ENCODE measurements at places on chromosomes 11 and 22. TPM values are rescaled to one million over a fixed set of nuclear protein-coding genes. Genes with fewer than 3 reads are reported as not detected.
A peak's percentile ranks its signal among the peaks of the same experiment; 100 is the strongest.

GRCh38 chr11:69436041-69436982 is 45.2 kb upstream of the LINC01488 start:
- no peak overlapping the region for H3K4me3 ChIP-seq
- no peak overlapping the region for H3K27ac ChIP-seq
- no peaks in the 10 kb centered on the region for H3K36me3 ChIP-seq
- H3K4me1 ChIP-seq, result peaks cover 52% of the 10 kb centered on the region
- H3K27me3 ChIP-seq, result peaks cover 2% of the 10 kb centered on the region

GRCh38 chr11:125376117-125376516 is 119.9 kb downstream of the FEZ1 start:
- no peaks in the 10 kb centered on the region for H3K36me3 ChIP-seq
- no peaks in the 10 kb centered on the region for H3K4me1 ChIP-seq
- H3K4me3 ChIP-seq, result no peak overlapping the region
- peaks cover 54% of the 10 kb centered on the region for H3K27me3 ChIP-seq

GRCh38 chr11:118521892-118522311 is 5.4 kb upstream of the TTC36 start:
- H3K4me3 ChIP-seq, result no peak overlapping the region
- DNase-seq, result no peak
- no peaks in the 10 kb centered on the region for H3K4me1 ChIP-seq
- peaks cover 24% of the 10 kb centered on the region for H3K36me3 ChIP-seq

DNA sequence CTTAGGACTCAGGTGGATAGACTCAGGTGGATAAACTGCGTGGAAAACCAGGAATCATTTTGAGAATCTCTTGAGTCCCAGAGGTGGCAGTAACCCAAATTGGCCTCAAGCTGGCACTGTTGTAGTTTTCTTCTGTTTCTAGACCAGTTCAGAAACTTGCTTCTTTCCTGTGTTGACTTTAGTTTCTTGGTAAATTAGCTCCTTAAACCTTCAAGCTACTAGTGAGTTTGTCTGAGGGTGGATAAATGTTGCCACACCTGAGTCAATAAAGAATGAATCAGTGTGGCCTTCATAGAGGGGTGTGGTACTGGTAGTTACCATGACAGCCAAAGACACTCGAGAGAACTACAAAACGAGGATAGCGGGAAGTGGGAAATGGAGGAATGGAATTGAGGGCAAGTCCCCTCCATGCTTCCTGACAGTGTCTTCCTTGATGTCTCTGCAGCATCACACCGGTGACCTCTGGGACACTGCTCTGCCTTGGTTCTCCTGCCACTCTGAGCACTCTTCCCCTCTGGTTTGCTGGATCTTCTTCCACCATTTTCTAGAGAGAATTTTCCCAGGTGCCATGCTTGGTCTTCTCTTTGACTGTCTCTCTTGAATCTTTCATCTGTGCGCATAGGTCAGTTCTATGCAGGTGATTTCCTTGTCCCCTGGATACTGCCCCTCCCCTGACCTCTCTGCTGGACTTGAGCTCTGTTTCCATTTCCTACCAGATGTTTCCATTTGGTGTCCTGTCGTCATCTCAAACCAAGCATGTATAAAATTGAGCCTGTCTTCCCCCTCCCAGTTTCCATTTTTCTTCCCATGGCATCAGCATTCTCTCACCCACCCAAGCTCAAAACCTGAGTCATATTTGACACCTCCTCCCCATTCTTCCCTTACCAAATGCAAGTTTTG is 7.2 kb downstream of the POLD4 start:
- peak; percentile 55 for DNase-seq
- H3K27me3 ChIP-seq, result peaks cover 2% of the 10 kb centered on the region
- no peak overlapping the region for H3K4me3 ChIP-seq
- peak overlapping the region; percentile 56 for H3K27ac ChIP-seq
- peaks cover 44% of the 10 kb centered on the region for H3K4me1 ChIP-seq

DDT gene
- 106 TPM for total RNA-seq

DNA sequence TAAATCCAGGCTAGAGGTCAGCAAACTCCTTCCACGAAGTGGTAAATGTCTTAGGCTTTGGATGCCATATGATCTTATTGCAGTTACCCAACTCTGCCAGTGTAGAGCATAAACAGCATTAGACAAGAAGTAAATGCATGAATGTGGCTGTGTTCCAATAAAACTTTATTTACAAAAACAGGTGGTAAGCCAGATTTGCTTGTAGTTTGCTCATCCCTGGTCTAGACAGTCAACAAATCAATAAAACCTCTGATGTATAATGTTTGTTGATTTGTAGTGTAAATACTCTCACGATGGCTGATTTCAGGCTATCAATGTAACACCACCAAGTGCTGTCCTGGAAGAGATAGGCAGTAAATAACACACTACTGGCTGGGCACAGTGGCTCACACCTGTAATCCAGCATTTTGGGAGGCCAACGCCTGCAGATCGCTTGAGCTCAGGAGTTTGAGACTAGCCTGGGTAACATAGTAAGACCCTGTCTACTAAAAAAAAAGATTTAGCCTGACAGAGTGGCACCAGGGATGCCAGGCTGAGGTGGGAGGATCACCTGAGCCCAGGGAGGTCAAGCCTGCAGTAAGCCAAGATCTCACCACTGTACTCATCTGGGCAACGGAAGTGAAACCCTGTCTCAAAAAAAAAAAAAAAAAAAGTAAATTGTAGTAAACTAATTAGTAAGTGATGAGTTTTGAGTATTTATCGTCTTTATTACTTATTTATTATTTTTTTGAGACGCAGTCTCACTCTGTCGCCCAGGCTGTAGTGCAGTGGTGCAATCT is 6.9 kb upstream of the CATSPER1 start:
- H3K27me3 ChIP-seq, result peaks cover 11% of the 10 kb centered on the region
- H3K4me1 ChIP-seq, result no peaks in the 10 kb centered on the region
- H3K4me3 ChIP-seq, result no peak overlapping the region
- no peaks in the 10 kb centered on the region for H3K36me3 ChIP-seq
- no peak for DNase-seq
- H3K27ac ChIP-seq, result no peak overlapping the region

GRCh38 chr11:119626197-119626841 is 102.7 kb downstream of the NECTIN1 start:
- no peaks in the 10 kb centered on the region for H3K36me3 ChIP-seq
- H3K27ac ChIP-seq, result no peak overlapping the region
- H3K4me3 ChIP-seq, result no peak overlapping the region
- no peaks in the 10 kb centered on the region for H3K4me1 ChIP-seq

DNA sequence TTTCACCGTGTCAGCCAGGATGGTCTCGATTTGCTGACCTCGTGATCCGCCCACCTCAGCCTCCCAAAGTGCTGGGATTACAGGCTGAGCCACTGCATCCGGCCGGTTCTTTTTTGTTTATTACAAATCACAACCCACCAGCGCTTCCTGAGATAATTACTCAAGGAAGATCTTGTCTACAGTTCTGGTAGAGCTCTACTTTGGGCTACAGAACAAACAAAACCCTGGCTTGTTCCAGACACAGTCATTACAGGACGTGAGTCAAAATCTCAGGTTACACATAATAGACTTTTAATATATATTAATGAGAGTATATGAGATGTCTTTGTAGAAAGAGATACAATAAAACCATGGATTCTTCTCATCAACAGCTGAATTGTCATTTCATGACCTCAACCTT is 42.8 kb upstream of the NUP50 start:
- peaks cover 13% of the 10 kb centered on the region for H3K27me3 ChIP-seq
- H3K36me3 ChIP-seq, result no peaks in the 10 kb centered on the region
- no peak overlapping the region for H3K27ac ChIP-seq
- no peak overlapping the region for H3K4me3 ChIP-seq
- H3K4me1 ChIP-seq, result peaks cover 18% of the 10 kb centered on the region
- DNase-seq, result no peak

DNA sequence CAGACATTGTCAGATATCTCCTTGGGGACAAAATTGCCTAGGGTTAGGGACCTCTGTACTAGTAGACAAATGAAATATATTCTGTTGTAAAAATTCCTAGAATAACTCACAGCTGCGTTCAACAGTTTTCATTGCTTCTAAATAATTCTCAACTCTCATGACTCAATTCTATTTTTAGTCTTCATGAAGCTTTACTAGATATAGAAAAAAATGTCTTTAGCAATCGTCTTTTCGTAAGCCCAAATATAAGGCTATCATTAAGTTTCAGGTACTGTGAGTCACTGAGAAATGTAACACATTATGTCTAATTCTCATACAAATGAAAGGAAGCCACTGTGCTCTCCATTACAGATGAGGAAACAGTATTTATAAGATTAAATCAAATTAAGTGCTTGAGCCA is 6.4 kb downstream of the MMP12 start:
- H3K27me3 ChIP-seq, result no peaks in the 10 kb centered on the region
- peaks cover 35% of the 10 kb centered on the region for H3K4me1 ChIP-seq
- H3K27ac ChIP-seq, result peak overlapping the region; percentile 65
- H3K36me3 ChIP-seq, result no peaks in the 10 kb centered on the region
- peak; percentile 50 for DNase-seq
- H3K4me3 ChIP-seq, result peak overlapping the region; percentile 53

- H3K27me3 ChIP-seq, result peaks cover 13% of the 10 kb centered on the region
- H3K4me1 ChIP-seq, result peaks cover 6% of the 10 kb centered on the region
- H3K27ac ChIP-seq, result no peak overlapping the region
- H3K36me3 ChIP-seq, result no peaks in the 10 kb centered on the region
- H3K4me3 ChIP-seq, result no peak overlapping the region
Measured at GRCh38 chr22:30262112-30262511, 4.5 kb downstream of the OSM start.

DNA sequence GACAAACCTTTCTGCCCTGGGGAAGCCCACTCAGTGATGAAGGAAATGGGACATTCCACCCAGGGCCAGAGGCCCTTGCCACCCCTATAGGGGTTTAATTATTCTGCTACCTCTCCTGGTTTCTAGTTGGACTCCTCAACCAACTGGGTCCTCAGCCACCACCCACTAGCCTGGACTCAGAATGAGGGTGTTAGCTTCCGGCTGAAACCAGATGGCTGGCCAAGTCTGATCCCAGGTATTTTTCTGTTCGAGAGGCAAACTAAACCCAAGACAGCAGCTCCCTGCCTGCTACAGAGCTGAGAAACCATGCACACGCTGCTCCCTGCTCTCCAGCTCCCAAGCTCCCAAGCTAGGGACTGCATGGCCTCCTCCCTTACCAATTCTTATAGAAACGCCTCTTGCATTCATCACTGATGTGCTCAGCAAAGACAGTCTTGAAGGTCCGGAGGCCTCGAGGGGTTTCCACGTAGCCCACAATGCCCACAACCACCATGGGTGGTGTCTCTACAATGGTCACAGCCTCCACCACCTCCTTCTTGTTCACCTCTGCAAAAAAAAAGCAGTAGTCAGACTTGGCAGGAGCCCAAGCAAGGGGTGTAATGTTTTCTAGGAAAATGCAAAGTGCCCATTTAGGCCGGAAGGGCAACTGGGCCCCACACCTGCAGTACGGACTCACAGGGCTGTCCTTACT is 2.2 kb downstream of the RPL3 start:
- no peak for DNase-seq
- peak overlapping the region; percentile 100 for H3K4me3 ChIP-seq
- peaks cover 68% of the 10 kb centered on the region for H3K36me3 ChIP-seq
- H3K27me3 ChIP-seq, result peaks cover 39% of the 10 kb centered on the region
- peak overlapping the region; percentile 100 for H3K27ac ChIP-seq

UBQLN3 gene
- not detected for total RNA-seq

EMID1 gene
- total RNA-seq, result not detected
